ENCODE measurements at places on chromosomes 7 and 10. TPM values are rescaled to one million over a fixed set of nuclear protein-coding genes. Genes with fewer than 3 reads are reported as not detected.

DNA sequence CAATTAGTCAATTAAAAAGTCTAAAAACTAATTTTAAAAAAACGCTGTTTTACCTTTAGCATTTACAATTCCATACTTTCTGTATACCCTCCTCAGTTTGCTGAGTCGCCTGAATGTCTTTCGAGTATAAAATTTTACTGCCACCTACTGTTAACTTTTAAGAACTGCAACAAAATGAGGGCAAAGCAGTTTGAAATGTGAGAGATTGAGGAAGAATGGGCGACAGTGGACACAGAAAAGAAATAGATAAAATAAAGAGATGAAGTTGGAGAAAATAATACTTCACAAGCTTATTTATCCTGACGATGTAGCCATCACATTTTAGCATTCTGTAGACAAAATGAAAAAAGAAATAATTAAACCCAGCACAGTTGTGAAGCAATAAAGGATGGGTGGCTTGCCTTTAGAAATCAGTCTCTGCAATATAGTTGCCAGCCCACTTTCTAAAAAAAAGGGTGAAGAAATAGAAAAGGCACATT is 110.8 kb upstream of the PTN start:
- DNase-seq, result no peak

Gene TRIM74
- not detected for total RNA-seq

GRCh38 chr10:131318291-131318690 is 6.8 kb upstream of the TCERG1L start:
- no peak for DNase-seq

Gene GRM3
- not detected for total RNA-seq

DNA sequence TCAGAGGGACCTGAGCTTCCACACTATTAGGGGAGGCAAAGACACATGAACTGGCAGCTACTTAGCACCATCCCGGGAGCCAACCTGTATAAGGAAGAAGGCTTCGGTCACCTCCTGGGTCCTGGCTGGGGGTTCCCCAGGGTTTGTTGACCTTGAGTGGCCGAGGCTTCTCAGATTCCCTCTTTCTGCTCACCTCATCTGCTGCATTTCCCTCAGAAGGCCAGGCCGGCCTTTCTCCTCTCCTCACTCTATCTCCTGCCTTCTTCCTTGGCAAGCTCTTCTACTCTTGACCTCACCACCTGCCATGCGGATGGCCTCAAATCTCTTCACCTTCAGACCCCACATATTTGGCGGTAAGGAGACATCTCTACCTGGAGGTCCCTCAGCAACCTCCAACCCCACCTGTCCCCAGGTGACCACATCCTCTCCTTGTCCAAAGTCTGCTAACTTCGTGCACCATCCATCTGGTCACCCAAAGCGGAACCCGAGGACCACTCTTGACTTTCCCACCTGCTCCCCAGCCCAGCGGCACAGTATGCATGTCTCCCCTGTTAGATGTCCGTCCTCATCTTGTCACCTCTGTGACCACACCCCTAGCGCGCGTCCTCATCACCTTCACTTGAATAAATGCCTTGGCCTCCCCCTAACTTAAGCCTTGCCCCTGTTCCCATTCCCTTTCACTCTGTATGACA is 133.8 kb upstream of the UNC5B start:
- no peak for DNase-seq

Gene MMRN2
- total RNA-seq, result 12.9 TPM

Gene CDH23
- total RNA-seq, result 8.2 TPM

GRCh38 chr7:95376632-95377400 is 19.4 kb downstream of the PON3 start:
- DNase-seq, result no peak

Gene POLR2J2
- not detected for total RNA-seq

- DNase-seq, result no peak
Observed at GRCh38 chr10:44323838-44324237, 61.1 kb downstream of the CXCL12 start.

- DNase-seq, result peak; percentile 40
Observed at GRCh38 chr7:140049339-140050024, 13.3 kb downstream of the PARP12 start.

Gene SRI
- 23.3 TPM for total RNA-seq

- DNase-seq, result no peak
Observed at GRCh38 chr7:31071645-31072029, 19.5 kb downstream of the ADCYAP1R1 start.

Gene UPK3BL2
- 0.89 TPM for total RNA-seq

Gene CALY
- not detected for total RNA-seq

Gene ENTPD7
- 36.2 TPM for total RNA-seq

DNA sequence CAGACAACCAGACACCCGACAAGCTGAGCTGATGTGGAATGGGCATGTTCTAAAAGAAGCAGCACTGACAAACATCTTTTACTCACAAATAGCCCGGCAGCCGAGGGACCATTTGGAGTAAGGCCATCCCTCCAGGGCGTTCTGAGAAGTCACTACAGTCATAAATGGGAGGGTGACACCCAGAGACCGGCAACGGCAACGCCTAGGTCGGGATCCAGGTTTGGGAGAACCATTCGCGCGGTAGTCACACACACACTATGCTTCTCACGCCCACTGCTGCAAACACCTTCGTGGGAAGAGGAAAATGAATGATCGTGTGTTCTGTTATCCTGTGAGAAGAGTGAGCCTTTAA is 9.8 kb downstream of the TNS3 start:
- no peak for DNase-seq

DNA sequence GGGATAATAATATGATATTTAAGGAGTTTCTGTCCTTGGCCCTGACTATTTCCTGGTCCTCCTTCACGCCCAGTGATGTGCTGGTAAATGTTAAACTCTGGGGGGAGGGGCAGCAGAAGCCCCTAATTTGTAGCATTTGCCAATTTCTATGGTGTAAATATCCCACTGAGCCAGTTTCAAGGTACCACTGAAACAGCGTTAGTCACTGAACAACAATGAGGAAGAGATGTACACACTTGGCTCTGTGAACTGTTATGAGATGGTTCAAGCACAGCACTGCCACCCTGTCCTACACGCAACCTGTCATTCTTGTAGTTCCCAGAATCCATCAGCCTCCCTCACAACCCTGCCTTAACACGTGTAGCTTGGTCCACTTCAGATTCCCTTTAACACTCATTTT is 39.8 kb downstream of the MET start:
- no peak for DNase-seq

DNA sequence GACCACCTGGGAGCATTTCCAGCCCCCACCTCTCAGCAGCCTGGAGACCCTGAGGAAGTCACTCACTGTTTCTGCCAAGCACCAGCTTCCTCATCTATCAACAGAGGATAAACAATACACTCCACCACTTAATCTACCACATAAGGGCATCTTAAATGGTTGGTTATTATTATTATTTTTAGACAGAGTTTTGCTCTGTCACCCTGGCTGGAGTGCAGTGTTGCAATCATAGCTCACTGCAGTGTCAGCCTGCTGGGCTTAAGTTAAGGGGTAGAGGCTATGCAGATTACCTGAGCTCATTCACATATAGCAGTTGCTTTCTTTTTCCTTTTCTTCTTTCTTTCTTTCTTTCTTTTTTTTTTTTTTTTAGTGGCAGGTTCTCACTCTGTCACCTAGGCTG is 59.5 kb upstream of the ELN start:
- DNase-seq, result no peak

Gene ZNF467
- total RNA-seq, result 3.1 TPM

Gene SLC4A2
- total RNA-seq, result 296 TPM

Measured in stomach (tissue), 19 donors.